ENCODE measurements at places on chromosomes 1 and 21. TPM values are rescaled to one million over a fixed set of nuclear protein-coding genes. Genes with fewer than 3 reads are reported as not detected.

The LCE6A gene
- total RNA-seq: not detected

The FCRL6 gene
- 0.42 TPM for total RNA-seq

The RUNX3 gene
- 144 TPM for total RNA-seq

The KDF1 gene
- not detected for total RNA-seq

DNA sequence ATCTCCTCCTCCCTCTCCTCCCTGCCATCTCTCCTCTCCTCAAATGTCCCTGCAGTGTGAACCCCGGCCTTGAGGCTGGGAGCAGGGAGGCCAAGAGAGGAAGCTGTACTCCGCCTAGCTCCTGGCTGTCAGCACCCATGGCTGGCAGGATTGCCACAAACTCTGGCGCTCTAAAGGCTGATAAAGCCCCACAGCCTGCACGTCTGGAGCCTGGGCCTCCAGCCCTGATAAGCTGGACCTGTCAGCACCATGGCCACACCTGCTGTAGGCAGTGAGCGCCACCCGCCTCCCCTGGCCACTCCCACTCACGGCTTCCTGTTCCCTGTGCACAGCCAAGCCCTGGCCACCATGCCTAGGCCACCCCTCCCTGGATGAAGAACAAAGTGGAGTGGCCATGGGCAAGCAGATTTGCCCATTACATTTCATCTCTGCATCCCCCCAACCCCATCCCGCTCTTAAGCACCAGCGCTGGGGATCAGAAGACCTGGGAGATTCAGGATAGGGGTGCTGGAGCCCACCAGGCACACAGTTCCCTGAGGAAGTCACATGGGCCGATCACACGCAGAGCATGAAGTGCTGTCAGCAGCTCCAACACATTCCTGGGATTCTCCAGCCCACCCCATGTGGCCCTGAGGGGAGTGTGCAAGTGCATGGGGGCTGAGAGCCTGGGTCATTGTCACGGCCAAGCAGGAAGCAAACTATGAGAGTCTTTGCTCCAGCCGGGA, 24.2 kb upstream of the NPPB start:
- no peak overlapping the region for H3K4me3 ChIP-seq
- H3K27ac ChIP-seq: no peak overlapping the region
- peaks cover 4% of the 10 kb centered on the region for H3K27me3 ChIP-seq
- no peaks in the 10 kb centered on the region for H3K36me3 ChIP-seq
- peaks cover 5% of the 10 kb centered on the region for H3K4me1 ChIP-seq

DNA sequence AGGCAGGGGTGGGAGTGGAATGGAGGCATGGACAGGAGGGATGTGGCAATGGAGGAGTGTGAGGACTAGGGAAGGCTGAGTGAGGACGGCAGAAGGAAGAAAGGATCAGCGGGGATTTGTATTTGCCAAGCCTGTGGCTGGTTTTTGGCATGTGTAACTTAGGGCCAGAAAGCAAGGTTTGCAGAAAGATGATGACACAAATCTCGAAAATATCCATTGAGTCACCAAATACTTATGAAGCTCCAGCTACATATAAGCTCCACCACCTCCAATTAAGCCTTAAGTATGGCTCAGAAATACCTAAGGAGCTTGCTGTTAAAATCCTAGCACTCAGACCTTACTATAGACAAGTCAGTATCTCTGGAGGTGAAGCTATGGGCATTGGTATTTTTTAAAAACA, 90.1 kb downstream of the OMA1 start:
- no peaks in the 10 kb centered on the region for H3K36me3 ChIP-seq
- no peaks in the 10 kb centered on the region for H3K4me1 ChIP-seq
- DNase-seq: no peak
- no peak overlapping the region for H3K27ac ChIP-seq
- no peak overlapping the region for H3K4me3 ChIP-seq

- peaks cover 11% of the 10 kb centered on the region for H3K4me1 ChIP-seq
- H3K27me3 ChIP-seq: no peaks in the 10 kb centered on the region
- no peak overlapping the region for H3K27ac ChIP-seq
Measured at GRCh38 chr21:31145274-31145673, 107.0 kb upstream of the KRTAP19-8 start.

GRCh38 chr1:98316286-98316905, 345.1 kb upstream of the SNX7 start:
- no peaks in the 10 kb centered on the region for H3K4me1 ChIP-seq
- H3K36me3 ChIP-seq: no peaks in the 10 kb centered on the region
- H3K27ac ChIP-seq: no peak overlapping the region
- no peak for DNase-seq
- peaks cover 3% of the 10 kb centered on the region for H3K27me3 ChIP-seq

DNA sequence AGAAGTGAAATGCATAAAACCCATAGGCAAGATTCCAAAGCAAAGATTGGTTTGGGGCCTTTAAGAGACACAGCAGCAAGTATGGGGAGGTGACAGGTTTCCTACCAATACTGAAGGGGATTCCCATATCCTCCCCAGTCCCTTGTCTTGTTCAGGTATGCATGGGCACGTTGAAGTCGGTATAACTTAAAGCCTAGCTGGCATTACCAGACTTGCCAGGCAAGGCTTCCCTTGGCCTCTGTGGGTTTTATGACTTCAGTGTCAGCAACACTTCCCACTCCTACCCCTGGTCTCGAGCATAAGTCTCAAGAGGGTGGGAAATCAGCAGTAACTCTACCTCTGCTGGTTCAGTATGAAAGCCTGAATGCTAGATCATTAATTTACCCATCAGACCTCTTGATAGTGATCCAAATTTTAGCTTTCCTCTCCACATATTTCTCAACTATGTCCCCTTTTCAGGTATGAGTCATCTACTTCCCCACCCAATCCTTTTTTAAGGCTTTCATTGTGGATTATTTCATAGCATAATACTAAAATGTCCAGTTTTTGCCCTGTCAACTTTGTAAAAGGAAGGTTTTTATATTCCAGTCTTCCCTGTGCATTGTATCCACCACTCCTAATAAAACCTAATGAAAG, 6.8 kb downstream of the CYP4X1 start:
- no peak overlapping the region for H3K27ac ChIP-seq
- H3K4me1 ChIP-seq: no peaks in the 10 kb centered on the region
- DNase-seq: no peak

DNA sequence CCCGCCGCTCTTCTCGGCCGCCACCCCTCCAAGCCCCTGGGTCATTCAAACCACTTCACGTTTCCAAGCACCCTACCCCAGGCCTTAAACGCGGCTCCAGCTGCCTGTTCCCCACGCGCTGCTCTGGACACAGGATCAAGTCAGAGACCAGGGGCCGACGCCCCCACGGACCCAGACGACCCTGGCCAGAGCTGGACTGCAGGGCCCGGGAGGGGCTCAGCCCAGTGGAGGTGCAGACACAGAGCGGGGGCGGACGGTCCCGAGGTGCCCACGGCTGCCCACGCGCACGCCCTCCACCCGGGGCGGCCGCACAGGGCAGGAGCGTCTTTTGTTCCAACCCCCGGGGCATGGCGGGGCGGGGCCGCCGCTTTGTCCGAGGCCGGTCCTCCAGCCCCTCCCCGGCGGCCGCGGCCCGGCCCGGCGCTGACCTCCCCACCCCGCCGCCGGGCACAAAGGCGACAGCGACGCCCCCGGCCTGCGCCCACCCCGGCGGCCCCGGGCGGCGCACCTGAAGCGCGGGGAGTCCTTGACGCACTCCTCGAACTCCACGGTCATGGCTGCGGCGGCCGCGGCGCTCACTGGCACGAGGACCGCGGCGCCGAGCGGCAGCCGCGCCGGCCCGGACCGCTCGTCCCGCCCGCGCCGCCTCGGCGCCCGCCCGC, 338 bp downstream of the ACAP3 start:
- peak overlapping the region; percentile 84 for H3K4me3 ChIP-seq
- peaks cover 6% of the 10 kb centered on the region for H3K36me3 ChIP-seq
- H3K27ac ChIP-seq: peak overlapping the region; percentile 95
- H3K4me1 ChIP-seq: peaks cover 23% of the 10 kb centered on the region
- no peak for DNase-seq

GRCh38 chr1:26496861-26497260, 24.6 kb downstream of the HMGN2 start:
- DNase-seq: no peak
- H3K36me3 ChIP-seq: peaks cover 3% of the 10 kb centered on the region
- H3K4me1 ChIP-seq: peaks cover 25% of the 10 kb centered on the region
- peak overlapping the region; percentile 34 for H3K27ac ChIP-seq

DNA sequence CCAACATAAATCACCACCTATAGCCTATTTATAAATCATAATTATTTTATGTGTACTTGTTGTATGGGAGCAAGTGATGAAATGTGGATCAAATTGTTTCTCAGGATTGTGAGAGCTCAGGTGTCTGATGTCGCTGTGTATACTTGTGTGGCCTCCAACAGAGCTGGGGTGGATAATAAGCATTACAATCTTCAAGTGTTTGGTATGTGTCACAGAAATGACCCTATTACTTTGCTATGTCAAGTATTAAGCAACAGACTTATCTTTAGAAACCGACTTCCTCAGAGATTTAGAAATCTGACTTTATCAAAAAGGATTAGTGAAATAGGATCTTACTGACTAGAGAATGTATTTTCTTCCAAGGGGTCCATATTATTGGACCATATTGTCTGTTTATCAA, 280.9 kb downstream of the TPR start:
- no peak overlapping the region for H3K4me3 ChIP-seq
- DNase-seq: no peak
- H3K4me1 ChIP-seq: no peaks in the 10 kb centered on the region
- no peaks in the 10 kb centered on the region for H3K27me3 ChIP-seq

GRCh38 chr1:91801496-91802115, 84.3 kb downstream of the TGFBR3 start:
- H3K4me1 ChIP-seq: peaks cover 60% of the 10 kb centered on the region
- no peak overlapping the region for H3K4me3 ChIP-seq
- no peak for DNase-seq
- H3K27ac ChIP-seq: no peak overlapping the region
- H3K36me3 ChIP-seq: peaks cover 6% of the 10 kb centered on the region

DNA sequence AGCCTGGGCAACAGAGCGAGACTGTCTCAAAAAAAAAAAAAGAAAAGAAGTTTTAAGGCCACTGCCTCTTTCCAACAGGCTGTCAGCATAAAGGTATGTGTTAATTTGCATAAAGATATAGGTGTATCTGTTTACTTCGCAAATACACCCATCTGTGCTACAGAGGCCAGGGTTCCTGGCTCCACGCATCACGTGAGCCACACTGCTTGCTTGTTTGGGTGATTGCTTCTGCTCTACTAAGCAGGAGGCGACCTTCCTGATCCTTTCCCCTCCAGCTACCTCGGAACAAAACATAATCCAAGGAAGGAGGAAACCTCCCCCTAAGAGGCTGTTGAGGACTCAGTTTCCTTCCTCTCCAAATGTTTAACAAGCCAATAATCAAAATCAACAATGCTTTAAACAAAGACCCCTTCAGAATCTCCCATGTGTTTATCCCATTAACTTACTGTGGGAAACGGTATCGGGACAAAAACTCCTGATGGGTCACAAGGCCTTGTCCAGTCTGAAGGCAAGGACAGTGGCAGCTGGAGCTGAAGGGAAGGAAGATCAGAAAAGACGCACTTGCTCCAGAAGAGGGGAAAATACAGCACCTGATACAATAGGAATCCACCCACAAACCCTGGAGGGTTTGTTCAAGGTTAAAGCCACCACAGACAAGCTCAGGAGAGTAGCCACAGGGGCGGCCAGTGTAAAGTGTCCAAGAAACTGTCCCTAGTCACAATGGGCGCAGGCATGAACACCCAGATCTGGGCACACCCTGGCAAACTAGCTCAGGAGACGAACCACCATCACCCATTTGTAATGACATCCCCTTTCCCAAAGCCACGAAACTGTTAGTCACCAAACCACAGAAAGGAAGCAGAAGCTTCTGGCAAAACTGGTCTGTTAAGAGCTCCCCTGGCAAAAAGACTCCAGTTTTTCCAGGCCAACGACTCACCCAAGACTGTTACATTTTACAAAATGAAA, 17.2 kb downstream of the CTNNBIP1 start:
- no peaks in the 10 kb centered on the region for H3K27me3 ChIP-seq
- no peak overlapping the region for H3K27ac ChIP-seq
- H3K4me1 ChIP-seq: peaks cover 26% of the 10 kb centered on the region

DNA sequence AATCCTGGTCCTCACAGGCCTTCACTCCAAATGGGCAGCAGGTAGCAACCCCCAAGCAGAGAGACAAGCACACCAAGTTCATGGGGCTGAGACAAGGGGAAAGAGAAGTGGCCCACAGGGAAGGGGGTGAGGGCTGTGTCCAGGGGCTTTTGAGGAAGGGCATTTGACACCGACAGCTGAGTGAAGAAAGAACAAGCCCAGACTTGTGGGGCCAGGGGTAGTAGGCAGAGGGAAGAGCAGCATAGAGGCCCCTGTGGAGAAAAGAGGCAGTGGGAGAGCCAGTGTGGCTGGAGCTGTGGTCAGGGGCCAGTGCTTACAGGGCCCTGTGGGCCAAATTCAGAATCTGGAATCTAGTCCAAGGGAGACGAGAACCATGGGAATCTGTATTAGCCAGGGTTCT, 85.4 kb downstream of the IGSF21 start:
- H3K27ac ChIP-seq: no peak overlapping the region
- no peaks in the 10 kb centered on the region for H3K4me1 ChIP-seq
- no peaks in the 10 kb centered on the region for H3K36me3 ChIP-seq
- H3K4me3 ChIP-seq: no peak overlapping the region
- H3K27me3 ChIP-seq: peaks cover 4% of the 10 kb centered on the region

DNA sequence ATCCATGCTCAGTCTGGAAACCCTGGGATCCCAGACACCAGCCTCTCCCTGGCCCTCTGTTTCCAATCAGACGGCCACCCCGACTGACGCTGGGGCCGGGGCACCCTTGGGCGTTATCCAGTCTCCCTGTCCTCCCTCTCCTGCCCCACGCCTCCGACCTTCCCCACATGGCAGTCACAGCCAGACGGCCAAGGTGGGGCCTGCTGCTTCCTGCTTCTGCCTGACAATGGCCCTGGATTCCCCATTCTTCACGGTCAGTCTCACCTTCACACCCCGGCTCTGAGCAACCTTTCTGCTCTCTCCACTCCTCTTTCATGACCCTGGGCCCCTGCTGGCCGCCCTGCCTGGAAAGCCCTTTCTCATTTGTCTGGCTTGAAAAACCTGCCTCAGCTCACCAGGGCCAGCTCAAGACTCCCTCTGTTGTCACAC, 6.6 kb downstream of the GNG4 start:
- H3K27ac ChIP-seq: peak overlapping the region; percentile 71
- H3K36me3 ChIP-seq: no peaks in the 10 kb centered on the region
- H3K4me3 ChIP-seq: no peak overlapping the region

GRCh38 chr1:46595127-46595526, 8.9 kb downstream of the MKNK1 start:
- peak overlapping the region; percentile 65 for H3K27ac ChIP-seq
- H3K27me3 ChIP-seq: no peaks in the 10 kb centered on the region
- peaks cover 79% of the 10 kb centered on the region for H3K36me3 ChIP-seq
- H3K4me3 ChIP-seq: peak overlapping the region; percentile 36
- H3K4me1 ChIP-seq: peaks cover 81% of the 10 kb centered on the region

DNA sequence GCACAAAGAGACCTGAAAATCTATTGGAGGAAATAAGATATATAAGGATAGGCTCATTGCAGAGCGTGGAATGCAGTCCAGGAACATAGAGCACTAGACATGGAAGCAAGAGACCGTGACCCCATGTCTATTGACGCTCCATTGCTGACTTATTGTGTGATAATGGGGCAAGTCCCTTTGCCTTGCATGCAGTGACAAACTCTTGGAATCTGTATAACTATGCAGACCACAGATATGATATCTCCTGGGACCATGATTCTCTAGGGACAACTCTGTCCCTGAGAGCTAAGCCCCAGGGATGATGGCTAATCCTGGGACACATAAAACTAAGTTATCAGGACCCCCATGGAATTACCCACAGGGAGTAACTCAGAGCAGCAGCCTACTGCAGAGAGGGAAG, 73.1 kb upstream of the PRDX6 start:
- peaks cover 24% of the 10 kb centered on the region for H3K4me1 ChIP-seq
- no peaks in the 10 kb centered on the region for H3K27me3 ChIP-seq
- peaks cover 6% of the 10 kb centered on the region for H3K36me3 ChIP-seq
- no peak overlapping the region for H3K4me3 ChIP-seq

Data from activated CD8-positive, alpha-beta T cell treated with anti-CD3 and anti-CD28 coated beads, Interleukin-2, amount 10 ng/mL, durations not matched to agents 7 days and 5 days (primary cell).